ENCODE measurements at places on chromosomes 5 and 9.

- DNase-seq, result no peak
Measured at GRCh38 chr5:139844472-139845145, 49.0 kb downstream of the PSD2 start.

DNA sequence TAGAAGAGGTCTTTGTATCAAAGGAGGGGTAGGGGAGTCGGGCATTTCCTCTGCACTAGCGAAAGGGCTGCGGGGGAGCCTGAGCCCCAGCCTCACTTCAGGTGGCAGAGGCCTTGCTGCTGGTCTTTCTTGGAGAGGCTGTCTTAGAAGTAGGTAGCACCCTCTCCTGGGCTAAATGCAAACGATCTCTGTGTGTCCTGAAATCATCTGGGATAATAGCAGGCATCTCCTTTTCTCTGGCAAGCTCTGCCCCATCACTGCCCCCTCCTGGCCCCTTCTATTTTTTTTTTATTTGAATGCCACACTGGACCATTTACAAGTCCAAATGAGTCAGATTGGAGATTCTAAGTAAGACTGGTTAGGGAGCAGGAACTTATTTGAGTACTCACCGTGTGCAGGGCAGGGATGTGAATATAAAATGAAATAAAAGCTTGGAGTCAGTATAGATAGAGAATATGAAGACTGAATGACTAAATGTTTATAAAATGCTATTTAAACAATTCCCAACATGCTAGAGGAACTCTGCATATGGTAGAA, 137.1 kb downstream of the FGF1 start:
- peak; percentile 29 for DNase-seq

DNA sequence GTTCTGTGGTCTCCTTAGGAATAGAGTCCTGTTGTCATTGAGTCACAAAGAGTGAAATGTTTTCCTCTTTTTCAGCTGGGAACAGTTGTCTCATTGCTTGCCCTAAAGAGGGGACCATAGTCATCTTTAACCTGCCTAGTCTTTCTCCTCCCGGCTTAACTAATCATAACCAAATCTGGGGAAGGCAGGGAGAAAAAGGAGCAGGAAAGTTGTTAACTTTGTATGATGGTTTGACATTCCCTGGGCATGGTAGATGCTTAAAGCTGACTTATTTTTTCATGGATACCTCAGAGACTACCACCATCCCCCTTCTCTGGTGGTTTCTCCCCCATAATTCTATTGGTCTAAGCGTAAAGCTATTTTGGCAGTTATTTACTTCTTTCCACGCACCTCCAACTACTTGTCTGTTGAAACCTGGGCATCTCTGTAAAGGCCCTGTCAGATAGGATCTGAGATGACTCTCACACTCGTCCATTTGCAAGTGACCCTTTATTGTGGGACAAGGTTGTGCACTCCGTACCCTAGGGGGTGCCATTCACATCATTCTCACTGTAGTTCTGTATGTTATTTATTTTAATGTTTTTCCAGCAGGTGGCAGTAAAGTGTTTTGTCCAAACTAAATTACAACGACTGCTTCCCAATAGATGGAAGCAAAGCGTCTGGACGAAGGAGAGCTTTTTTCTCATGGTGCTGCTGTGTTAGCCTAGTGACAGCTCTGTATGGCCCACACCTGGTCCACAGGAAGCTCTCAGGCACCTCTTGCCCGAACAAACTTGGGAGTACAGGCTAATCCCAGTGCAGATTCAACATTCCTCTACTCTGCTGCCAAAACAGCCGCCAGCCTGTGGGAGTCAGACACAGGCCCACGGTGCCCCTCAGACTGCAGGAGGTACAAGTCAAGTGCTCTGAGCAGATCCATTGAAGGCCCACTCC, 3.0 kb upstream of the FAM13B start:
- peak; percentile 59 for DNase-seq

DNA sequence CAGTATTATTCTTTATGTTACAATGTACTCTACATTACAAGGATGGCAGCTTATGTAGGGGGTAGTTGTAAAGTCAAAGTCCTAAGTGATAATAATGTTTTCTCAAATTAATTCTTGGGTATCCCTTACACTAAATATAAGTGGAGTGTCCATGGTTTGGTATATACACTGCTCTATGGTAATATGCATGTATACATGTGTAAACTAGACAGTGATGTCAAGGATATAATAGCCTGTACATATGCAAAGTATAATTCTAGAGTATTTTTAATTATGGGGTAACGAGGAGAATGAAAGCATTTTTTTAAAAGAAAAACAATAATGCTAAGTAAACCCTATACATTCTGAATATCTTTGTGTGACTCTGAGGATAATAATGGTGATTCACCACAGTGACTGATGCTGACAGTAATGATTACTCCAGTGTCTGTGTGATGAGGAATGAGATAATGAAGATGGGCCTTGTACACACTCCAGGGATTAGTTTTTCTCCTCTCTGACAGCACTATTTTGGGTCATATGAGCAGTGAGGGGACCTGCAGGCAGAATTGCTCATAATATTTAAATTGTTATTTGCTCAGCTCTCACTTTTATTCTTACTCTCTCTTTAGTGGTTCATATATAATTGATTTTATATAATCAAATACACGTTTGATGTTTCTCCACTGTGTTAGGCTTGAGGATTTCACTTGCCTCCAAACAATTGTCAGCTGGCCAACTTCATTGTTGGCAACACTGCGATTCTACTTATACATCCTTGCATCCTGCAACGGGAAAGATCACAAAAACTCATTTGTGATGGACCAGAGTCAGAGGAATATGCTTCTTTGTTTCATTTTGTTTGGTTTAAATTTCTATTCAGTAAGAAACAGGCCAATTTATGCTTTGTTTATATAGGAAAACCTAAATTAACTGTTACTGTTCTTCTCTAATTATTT, 88.2 kb downstream of the NREP start:
- no peak for DNase-seq

GRCh38 chr5:176675676-176676360, 28.5 kb downstream of the TSPAN17 start:
- DNase-seq, result no peak

DNA sequence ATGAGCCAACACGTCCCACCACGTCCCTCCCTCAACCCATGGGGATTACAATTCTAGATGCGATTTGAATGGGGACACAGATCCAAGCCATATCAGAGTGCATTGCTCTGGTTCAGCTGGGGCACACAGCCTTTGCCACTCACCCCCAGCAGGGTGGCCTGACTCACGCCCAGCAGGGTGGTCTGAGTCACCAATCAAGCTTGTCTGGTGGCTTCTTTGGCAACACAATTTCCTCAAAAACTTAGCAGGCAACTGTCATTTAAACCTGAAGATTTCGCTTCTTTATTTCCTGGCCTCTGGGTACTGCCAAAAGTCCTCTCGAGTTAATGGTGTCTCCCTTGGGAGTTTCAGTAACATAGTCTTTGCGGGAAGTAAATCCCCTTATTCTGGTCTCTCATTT, 16.3 kb upstream of the SEMA5A start:
- no peak for DNase-seq

- no peak for DNase-seq
Measured at GRCh38 chr9:70429899-70430298, 15.4 kb upstream of the KLF9 start.
